ENCODE measurements at places on chromosomes 6 and 20.
A peak's percentile ranks its signal among the peaks of the same experiment; 100 is the strongest.

- no peak for DNase-seq
Measured at GRCh38 chr6:149271348-149272340, 45.9 kb upstream of the TAB2 start.

- peak; percentile 20 for DNase-seq
Measured at GRCh38 chr6:47308552-47309290, 984 bp downstream of the TNFRSF21 start.

- DNase-seq: no peak
Measured at GRCh38 chr6:37375376-37375775, 21.6 kb downstream of the RNF8 start.

- DNase-seq: peak; percentile 78
Measured at GRCh38 chr6:116370760-116371119, at the start of gene DSE. DSE (plus strand) TSS chr6:116370947; CDS start chr6:116399251, 28,304 bp downstream.

DNA sequence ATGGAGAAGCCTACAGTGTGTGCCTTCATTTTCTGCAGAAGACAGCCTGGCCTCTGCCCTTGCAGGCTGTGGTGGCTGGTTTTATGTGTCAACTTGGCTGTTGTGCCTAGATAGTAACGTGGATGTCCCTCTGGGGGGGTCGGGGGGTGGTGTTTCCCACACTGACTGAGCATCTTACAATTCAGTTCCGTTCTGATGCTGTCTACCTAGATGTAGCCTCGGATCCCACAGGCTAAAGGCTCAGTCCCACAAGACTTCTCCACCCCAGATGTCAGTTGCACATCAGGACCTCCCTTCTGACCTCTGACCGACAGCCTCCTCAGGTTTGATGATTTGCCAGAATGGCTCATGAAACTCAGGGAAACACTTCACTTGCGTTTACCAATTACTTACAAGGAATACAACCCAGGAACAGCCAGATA lies 4.4 kb downstream of the PYGB start:
- DNase-seq: no peak

DNA sequence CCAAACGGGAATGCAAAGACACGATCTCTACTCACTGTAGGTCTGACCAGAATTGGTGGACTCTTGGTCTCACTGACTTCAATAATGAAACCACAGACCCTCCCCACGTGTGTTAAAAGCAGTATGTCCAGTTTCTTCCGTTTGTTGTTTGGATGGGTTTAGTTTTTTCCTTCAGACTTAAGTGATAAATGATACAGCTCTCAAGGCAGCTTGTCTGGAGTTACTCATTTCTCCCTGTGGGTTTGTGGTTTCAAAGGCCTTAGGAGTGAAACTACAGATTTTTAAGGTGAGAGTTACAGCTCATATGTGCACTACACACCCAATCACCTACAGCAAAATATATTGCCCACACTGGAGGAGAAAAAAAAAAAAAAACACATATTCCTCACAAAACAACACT lies 86.7 kb upstream of the STMND1 start:
- no peak for DNase-seq

DNA sequence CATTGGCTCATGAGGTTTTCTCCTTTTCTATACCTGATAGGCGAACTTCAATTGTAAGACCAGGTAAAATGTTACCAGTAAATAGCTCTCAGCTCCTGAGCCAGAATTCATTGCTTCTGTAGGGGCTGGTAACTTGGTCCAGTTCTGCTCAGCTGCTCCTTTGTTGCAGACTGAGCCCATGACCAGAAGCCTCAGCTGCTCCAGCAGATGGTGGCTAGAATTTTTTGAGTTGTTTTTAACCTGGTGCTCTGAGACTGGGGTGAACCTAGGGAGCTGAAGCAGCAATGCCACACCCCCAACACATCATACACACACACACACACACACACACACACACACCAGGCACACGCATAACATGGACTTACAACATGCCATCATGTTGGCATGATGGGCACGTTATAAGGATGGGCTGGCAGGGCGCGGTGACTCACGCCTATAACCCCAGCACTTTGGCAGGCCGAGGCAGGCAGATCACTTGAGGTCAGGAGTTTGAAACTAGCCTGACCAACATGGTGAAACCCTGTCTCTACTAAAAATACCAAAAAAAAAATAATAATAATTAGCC lies 103.1 kb downstream of the QRSL1 start:
- no peak for DNase-seq

- no peak for DNase-seq
Measured at GRCh38 chr6:74283532-74283931, 587.5 kb downstream of the CD109 start.

GRCh38 chr20:62595491-62595890 lies 46.8 kb upstream of the SLCO4A1 start:
- DNase-seq: no peak

DNA sequence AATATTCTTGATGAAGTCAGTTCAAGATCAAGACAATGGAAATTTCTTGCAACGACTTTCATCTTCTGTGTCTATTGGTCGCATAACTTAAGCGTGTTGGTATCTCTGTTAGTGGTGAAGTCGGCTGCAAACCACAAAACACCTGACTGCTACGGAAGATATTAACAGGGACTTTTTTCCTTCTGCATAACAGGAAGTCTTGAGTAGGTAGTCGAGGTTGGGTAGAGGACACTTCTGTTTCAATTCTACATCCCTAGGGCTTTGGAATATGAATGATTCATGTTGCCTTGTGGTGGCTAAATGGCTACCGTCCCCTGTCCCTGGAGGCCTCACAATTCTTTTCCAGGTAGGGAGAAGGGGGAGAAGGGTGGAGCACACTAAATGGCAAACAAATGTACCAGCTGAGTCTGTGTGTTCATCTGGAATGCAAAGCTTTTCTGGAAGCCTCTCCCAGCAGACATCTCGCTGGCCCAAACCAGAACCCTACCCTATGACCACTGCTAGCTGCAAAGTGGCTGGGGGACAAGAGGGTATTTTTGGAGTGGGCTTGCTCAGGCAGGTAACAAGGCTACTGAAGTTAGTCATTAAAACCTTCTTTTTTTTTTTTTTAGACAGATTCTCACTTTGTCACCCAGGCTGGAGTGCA lies 34.6 kb upstream of the NKX2-2 start:
- no peak for DNase-seq

- no peak for DNase-seq
Measured at GRCh38 chr6:90940812-90941481, 354.1 kb upstream of the MAP3K7 start.

DNA sequence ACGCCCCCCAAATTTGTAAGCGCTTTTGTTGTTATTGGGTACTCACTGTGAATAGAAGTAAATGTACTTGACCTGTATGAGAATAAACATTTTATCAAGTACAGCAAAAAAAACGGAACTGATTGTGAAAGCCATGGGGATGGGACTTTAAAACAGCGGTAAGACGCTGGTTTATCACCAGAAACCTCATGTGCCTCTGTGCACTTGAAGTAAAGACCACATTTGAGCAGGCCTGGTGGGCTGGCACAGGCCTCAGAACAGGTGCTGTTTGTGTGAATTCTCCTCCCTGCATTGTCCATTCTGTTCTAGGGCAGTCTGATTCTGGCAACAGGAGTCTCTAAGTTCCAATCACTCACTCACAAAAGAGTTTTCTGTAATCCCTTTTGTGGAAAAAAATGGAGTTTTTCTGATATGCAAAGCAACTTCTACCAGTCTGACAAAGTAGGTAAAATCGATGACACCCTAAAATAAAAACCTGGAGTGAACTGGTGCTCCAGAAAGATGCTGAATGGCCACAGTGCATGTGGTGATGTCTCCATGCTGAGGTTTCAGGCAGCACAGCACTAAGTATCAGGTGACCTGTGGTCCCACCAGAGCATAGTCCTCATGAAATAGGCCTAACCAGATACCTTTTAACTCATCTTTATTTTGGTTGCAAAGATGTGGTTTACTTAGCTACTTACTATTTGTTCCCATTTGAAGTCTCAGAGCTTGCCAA lies 53.9 kb downstream of the STX7 start:
- DNase-seq: no peak

- no peak for DNase-seq
Measured at GRCh38 chr6:18147160-18147559, 7.7 kb downstream of the TPMT start.

DNA sequence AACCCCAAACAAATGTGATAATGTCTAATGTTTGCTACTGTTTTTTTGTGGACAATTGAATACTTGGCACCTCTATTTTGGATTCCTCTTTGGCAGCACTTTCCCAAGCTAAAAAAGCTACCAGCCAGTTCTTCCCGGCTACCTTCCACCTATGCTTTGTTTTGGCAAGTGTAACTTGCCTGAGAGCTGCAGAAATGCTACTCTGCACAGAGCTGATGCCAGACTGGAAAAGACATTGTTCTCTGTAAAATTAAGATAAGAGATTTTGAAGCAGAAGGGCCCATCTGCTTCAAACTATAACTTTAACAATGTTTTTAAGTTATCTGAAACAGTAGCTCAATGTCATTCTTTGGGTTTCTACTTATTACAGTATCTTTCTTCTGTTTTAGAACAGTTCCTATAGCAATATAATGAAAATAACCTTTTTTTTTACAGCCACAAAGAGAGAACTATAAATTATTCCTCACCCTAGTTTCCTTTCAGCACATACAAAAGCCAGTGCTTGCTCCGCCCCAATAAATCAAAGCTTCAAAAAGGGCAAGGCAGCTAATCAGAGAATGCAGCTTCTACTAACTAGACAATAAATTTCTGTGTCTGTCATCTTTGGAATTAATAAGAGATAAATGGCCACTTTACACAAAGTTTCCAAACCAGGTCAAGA lies 183.1 kb downstream of the UBE3D start:
- no peak for DNase-seq

GRCh38 chr6:165986311-165986913 lies 181.2 kb downstream of the TBXT start:
- no peak for DNase-seq

GRCh38 chr6:133235221-133235620 lies 5.9 kb upstream of the EYA4 start:
- DNase-seq: no peak

DNA sequence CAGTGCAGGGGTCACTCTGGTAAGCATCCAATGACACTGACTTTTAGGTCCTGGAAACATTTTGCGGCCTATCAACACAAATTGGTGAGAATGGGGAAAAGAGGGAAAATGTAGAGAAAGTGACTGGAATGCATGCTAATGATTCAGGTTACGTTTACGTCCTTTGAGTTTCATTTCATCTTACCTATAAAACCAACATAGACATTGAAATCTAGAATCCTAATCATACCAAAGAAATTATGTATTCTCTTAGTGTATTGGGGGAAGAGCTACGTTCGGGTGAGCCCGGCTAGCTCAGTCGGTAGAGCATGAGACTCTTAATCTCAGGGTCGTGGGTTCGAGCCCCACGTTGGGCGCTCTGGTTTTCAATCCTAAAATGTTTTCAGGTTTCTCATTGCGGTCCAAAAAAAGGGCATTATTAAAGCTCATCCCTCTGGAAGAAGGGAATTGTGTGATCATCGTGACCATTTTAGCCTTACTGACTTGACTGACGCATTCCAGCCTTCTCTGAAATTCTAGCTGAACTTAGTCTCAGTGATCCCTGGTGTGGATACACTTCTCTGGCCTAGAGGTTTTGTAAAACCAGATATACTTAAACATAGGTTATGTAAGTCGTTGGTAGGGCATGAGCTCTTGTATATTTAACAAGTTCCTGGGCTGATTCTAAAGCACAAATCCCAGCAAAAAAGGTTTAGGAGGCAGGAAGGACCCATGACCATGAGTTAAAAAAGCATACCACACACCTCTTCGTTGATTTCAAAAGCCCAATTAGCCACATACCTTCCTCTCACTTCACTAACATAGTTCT lies 18.3 kb downstream of the HMGN4 start:
- DNase-seq: no peak

DNA sequence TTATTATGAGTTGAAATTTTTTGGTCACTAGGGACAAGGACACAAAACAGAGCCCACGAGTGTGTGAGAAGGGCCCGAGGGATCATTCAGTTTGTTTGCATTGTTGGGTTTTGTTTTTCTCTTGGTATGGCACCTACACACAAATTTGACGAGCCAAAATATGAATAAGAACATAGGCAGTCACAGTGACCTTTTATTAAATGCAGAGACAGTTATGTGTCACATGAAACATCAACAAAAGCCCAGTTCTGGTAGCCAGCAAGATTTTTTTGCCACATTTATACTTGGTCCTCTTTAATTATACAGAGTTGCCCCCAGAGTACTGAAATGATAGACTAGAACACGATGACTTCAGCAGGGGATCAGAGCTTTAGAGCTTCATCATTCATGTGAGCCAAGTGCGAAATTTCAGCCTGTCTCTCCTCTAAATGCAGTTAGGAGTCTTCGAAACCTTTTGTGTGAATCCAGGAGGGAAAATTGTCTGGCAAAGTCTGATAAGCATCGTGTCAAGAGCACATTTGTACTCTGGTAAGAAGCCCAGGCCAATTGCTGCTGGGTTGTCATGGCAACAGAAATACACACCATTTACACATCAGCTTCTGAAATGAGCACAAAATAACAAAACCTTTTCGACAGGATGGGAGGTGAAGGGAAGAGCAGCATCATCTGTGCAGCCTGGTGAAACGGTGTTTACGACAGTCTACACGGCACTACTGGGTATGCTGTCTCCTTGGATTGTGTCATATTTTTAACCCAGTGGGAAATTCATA lies 79.2 kb upstream of the RIPOR2 start:
- DNase-seq: peak; percentile 33

GRCh38 chr6:97110149-97110548 lies 172.9 kb downstream of the MMS22L start:
- no peak for DNase-seq

DNA sequence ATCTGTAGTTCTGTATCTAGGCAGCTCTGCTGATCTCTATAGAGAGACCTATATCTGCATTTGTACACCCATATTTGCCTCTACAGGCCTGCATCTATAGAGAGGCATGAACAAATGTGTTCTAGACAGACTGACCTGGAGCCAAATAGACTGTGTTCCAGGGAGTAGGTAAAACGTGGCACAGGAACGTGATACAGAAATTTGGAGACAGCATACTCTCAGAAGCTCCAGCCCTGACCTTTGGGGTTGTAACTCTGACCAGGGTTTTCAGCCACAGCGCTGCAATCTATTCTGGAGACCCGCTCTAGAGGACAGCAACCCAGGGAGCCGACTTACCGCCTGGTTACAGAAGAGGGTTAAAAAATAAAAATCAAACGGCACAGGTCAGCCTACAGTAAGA lies 983 bp downstream of the RBBP9 start:
- no peak for DNase-seq

Measured in spinal cord (tissue), 10 donors.